ENCODE measurements at places on chromosomes 16 and 17.

DNA sequence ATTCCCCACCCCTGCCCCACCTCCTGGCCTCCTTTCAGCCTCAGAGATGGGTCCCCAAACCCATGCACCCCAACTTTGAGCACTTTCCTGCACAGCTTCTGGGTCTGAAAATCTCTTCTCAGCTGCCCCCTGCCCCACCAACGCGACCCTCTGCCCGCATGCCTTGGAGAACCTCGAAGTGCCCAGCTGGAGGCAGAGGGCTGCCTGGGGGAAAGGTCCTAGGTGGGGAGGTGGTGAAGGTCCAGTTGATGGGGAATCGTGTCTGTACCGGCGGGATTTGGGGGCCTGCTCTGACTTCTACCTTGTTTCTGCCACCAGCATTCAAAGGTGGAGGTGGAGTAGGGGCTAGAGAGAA, 1.3 kb downstream of the NKD1 start:
- DNase-seq: no peak

GRCh38 chr17:82843904-82844680, 4.3 kb upstream of the ZNF750 start:
- no peak for DNase-seq

DNA sequence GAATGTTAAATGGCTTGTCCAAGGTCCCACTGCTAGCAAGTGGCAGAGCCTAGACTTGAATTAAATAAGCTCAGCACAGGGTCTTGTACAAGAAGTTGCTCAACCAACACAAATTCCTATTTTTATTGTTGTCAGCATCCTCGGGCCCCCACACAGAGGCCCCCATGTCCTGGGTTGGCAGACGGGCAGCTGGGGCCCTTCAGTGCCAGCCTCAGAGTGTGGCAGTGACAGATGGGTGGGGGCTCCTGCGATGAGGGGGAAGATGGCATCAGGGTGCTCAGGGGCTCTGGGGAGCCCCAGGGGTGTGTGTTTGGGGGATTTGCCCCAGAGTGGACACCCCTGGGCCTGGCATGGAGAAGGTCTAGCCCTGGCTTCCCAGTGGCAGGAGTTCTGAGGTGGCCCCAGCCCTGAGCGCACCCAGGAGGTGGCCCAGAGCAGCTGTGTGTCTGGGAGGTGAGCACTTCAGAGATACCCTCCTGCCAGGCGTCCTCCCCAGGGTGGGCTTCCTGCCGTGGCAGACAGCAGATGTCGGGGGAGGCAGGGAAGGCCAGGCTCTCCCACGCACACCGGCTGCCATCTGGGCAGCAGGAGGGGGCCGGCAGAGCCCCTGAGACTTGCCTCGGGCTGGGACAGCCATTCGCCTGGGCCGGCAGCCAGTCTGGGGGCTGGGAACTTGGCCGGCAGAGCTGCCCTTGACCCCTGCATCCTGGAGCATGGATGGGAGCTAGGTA, 150.8 kb downstream of the C16orf78 start:
- no peak for DNase-seq

GRCh38 chr16:80852261-80852872, 48.0 kb upstream of the CDYL2 start:
- no peak for DNase-seq

DNA sequence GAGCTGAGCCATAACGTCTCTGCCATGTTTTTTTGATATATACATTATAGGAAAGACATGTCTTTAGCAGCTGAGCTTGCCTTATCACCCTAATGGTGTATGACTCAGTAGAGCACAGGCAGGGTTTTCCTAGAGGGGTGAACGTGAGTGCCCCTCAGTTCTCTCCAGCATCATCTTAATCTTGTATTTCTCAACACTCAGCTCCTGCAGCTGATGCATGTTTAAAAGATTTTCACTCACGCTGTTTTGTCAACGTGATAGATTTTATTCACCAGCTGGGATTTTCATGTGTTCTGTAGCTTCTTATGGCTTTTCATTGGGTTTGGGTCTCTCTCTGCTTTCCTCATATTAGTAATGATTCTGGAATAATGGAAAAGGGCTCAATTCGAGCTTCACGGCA, 186.0 kb upstream of the PMFBP1 start:
- no peak for DNase-seq

DNA sequence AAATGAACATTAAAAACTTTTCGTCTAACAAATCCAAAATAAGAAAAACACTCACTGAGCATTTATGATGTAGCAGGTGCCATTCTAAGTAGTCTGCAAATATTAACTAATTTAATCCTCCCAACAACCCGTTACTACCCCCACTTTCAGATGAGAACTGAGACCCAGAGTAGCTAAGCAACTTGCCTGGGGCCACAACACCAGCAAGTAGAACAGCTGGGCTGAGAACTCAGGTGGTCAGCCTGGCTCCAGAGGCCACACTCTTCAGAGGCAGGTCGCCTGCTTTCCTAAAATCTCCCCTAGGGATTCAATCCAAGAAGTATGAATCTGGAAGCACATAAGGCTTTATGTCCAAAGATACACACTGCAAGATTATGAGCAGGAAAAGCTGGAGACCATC, 6.2 kb downstream of the MBTPS1 start:
- DNase-seq: no peak

DNA sequence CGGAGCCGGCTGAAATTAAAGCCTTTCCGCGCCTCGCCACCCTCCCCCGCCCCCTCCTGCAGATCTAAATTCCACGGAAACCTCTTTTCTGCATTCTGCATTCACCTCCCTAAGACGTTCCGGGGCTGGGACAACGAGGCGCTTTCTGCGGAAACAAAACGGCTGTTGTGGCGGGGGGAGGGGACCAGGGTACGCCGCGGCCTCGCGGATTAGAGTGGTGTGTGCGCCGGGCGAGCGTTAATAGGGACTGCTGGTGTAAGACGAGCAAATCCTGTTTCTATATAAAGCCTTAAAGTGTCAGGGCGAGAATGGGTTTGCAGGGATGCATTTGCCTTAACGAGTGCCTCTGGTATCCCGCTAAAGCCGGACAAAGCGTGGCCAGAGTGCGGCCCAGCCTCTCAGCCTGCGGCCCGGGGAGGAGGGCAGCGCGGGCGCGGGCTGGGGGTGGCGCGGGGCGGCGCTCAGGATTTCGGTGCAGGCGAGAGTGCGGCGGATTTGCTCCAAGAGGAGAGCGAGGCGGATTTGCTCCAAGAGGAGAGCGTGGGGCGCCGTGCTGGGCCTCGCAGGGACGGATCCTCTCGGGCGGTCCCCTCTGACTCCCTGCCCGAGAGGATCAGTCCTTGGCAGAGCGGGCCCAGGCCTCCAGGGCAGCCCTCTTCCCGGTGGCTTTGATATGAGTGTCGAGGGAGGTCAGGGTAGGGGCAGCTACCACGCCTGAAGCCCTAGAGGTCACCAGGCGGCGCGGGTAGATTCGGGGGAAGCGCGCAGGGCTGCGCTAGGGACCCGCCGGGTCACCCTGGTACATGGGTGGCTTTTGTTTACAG, 5.1 kb downstream of the BAHCC1 start:
- DNase-seq: peak; percentile 75

DNA sequence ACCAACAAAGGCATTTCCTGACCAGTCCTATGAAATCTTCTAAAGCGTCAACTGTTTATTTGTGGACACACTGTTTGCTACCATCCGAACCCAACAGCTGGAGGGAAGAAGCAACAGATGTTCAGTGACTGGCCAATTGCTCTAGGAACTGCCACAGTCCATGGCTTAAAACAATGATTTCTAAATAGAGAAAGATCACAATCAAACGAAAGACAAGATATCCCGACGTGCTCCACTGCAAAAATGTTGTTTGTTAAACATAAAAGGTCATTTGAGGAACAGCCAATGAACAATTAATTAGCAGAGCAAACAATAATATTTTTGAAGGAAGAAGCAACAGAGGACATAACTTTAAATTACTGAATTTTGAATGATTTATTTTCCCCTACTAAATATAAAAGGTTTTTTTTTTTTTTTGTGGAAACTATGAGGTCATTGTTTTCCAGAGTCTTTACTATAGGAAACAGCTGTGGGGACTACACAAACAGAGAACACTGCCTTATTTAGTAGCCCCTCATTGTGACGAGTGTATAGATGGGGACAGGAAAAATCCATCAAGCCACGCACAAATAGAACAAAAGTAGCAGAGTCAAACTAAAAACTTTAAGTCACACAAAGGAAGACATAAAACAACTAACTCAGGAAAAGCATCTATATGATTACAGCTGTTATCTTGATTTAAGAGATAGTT, 17.2 kb downstream of the USP31 start:
- DNase-seq: peak; percentile 34

GRCh38 chr16:57106767-57107166, 14.4 kb downstream of the CPNE2 start:
- DNase-seq: no peak

DNA sequence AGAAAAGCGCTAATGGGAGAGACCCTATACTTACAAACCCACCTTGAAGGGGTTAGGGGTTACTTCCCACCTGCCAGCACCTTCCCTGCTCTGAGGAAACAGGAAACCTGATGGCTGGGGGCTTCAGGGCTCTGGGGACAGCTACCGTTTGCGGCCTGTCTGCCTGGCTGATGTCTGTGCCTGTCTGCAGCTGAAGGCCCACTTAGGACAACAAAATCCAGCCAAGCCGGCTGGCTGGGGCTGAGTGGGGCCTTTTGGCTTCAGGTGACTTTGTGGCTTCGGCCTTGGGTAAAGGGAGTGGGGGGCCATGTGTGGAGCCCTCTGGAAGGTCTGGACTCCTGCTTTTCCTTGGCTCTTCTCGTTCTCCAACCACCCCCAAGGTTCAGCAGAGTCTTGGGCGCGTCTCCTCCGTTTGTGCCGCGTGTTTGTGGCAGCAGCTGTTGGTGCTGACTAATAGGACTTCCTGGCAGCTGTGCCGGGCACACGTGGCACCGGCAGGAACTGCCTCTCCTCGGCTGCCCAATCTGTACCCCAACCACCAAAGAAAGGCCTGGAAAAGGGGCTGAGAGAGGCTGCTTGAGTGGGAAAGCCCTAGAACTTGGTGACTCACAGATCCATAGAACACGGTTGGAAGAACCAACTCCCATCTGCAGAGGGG, 186.7 kb downstream of the MSI2 start:
- peak; percentile 75 for DNase-seq
